ENCODE measurements at places on chromosomes 4 and X.

DNA sequence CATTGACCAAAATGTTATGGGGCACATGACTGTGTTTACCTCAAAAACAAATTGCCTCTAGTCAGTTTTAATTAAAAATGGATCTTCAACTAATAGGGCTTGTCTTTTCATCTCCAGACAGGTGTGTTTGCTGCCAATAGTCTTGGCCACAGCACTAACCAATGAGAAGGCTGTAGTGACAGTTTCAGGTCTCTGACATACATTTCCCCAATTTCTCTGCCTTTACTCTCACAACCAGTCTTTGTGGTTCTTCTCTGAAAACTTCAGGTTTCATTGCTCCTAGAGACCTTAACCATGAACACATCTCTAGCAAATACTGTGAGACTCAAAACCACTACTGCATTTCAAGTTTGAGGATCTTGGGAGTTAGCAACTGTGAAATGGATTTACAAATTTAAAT, 3.5 kb upstream of the EDNRA start:
- no peak for DNase-seq

- peak; percentile 6 for DNase-seq
Observed at GRCh38 chr4:102324730-102325129, 20.6 kb downstream of the SLC39A8 start.

DNA sequence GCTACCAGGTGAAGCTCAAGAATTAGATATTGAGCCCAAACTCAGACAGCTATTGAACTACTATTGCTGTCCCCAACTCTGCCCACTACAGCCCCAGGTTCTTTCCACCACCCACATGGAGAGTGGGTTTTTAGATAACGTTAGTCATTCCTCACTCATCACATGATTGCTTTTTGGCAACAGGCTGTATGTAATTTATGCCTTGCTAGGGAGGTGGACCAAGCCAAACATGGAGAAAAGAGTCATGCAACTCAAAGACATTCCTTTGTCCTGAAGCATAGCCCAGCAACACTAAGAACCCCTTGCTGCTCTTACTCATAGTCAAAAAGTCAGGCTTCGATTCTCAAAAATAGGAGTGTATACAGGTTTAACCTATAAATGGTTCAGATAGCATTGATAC, 275.9 kb upstream of the VCX3A start:
- DNase-seq, result peak; percentile 55

GRCh38 chr4:3514221-3514780, 17.9 kb downstream of the LRPAP1 start:
- DNase-seq, result no peak

GRCh38 chr4:159484864-159485263, 382.0 kb downstream of the RAPGEF2 start:
- no peak for DNase-seq

GRCh38 chrX:47210661-47211425, 7.6 kb upstream of the CDK16 start:
- no peak for DNase-seq

DNA sequence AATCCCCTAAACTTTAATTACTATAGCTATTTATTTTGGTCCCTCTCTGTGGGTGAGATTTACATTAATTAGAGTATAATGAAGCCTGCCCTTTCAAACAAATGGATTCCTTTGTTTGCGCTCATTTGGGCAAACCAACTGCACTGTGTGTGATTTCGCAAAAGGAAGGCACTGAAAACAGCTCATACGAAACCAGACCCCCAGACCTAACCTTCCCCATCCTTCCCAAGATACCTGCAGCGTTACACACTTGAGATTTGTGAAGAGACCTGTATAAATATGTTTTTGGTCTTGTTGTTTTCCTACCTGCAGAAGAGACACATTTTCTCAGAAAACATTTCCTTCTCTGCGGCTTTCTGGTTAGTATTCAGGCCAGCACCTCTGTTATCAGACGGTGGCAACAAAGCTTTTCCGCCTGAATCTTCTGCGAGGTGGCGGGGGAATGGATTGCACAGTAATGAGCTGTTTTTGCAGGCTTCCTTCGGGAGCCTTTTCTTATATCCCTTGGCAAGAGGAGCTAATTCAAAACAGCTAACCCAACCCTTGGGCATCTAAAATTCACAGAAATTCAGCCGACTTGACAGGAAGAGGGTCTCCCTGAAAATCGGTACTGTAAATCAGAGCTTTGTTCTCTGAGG, 47.6 kb downstream of the CBLL2 start:
- no peak for DNase-seq

DNA sequence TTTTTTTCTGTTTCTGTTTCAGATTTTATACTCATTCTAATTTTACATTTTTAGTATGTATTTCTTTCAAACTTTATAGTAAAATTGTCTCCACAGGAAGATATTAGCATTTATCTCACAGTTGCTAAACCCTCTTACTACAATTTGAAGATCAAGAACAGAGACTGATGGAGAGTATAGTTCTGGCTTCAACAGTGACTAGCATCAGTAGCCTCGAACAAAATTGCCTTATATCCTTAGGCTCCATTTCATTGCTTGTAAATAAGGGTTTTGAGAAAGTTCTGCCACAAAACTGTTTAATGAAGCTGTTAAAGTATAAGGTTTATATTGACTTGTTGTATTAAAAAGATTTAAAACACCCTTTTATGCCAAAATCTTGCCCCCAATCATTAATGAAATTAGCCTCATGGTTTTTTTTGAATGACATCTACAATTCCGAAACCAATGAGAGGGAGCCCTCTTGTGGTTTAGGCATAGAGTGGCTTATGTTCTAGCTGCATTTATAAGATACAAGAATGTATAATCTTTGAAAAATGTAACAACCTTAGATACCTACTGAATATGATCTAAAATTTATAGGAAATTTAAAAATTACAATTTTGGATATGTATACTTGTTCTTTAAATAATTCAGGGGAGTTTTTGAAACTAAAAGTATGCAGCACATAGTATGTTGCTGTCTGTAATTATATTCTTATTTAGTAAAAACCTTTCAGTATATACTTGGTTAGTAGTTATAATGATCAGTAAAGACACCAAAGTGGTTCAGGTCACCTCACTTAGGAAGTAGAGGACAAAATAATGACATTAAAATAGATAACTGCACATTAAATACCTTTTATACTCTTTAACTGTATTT, 109.8 kb upstream of the HPGD start:
- DNase-seq, result peak; percentile 53

GRCh38 chr4:76995776-76996175, 46.2 kb downstream of the SEPTIN11 start:
- DNase-seq, result no peak

- DNase-seq, result no peak
Observed at GRCh38 chr4:7045961-7046921, 3.1 kb downstream of the TADA2B start.

- peak; percentile 36 for DNase-seq
Observed at GRCh38 chr4:121950680-121951520, 960 bp downstream of the TRPC3 start.

DNA sequence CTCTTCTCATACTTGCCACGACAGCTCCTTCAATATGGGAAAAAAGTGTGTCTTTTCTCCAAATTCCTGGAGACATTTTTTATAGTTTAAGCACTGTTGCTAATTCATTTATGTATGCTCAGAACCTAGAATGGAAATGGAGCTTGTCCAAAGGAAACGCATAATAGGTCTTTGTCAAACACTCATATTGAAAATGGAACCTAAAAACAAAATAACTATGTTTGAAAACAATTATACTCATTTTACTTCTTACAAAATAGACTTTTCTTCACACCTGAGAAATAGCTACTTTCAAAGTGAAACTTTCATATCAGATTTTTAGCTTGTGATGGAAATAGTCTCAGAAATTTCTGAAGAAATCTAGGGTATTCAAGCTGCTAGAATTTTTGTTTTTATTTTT, 529.7 kb upstream of the BOD1L1 start:
- no peak for DNase-seq

GRCh38 chr4:179817317-179817716, 2375.1 kb upstream of the AGA start:
- no peak for DNase-seq

GRCh38 chrX:31168551-31168950, 96.7 kb upstream of the FTHL17 start:
- DNase-seq, result no peak

GRCh38 chr4:16817286-16817685, 81.2 kb downstream of the LDB2 start:
- DNase-seq, result no peak

GRCh38 chr4:60683973-60684372, 516.2 kb upstream of the ADGRL3 start:
- peak; percentile 93 for DNase-seq

DNA sequence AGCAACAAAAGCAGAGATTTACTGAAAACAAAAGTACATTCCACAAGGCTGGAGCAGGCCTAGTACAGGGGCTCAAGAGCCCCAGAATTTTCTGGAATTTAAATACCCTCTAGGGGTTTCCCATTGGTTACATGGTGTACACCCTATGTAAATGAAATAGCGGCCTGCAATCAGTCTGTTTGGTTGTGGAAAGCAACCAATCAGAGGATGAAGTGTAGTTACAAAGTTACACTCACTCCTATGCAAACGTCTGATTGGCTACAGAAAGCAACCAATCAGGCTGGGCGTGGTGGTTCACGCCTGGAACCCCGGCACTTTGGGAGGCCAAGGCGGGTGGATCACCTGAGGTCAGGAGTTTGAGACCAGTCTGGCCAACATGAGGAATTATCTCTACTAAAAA, 13.8 kb upstream of the TXLNG start:
- DNase-seq, result no peak

DNA sequence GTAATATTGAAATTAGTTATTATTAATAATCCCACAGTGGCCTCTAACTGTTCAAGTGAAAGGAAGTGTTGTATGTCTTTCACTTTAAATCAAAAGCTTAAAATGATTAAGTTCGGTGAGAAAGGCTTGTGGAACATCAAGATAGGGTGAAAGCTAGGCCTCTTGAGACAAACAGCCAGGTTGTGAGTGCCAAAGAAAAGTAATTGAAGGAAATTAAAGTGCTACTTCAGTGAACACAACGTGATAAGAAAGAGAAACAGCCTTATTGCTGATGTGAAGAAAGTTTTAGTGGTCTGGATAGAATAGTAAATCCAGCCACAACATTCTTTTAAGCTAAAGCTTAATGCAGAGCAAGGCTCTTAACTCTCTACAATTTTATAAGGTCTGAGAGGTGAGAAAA, 42.6 kb upstream of the IL13RA2 start:
- DNase-seq, result no peak

DNA sequence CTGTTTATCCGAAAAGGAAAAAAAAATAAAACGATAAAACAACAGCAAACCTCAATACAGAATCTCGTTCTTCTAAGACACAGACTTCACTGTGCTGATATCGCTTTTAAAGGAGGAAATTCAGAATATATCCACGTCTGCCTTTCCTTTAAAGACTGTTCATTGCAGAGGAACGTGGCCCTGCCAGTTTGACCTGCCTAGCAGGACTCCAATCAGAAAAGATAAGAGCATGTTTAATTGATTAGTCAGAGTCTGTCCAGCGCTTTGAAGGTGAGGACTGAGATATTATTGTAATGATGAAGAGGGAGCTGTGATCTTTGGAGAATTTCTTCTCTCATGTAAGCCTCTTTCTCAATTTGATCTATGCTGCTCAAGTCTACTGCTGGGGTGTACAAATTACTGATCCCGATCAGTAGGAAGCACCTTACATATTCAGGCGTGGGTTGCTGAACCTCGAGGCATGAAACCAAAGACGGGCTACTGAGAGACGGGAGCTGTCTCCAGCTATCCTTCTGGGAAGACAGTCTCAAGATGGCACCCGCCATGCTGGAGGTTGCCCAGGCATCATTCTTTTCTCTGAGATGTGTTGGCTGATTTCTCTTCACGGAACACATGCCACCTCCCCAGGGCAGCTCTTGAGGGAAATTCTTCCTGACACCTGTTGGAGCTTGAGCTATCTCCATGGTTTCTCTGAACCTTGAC, 146.1 kb downstream of the SHOX start:
- no peak for DNase-seq

DNA sequence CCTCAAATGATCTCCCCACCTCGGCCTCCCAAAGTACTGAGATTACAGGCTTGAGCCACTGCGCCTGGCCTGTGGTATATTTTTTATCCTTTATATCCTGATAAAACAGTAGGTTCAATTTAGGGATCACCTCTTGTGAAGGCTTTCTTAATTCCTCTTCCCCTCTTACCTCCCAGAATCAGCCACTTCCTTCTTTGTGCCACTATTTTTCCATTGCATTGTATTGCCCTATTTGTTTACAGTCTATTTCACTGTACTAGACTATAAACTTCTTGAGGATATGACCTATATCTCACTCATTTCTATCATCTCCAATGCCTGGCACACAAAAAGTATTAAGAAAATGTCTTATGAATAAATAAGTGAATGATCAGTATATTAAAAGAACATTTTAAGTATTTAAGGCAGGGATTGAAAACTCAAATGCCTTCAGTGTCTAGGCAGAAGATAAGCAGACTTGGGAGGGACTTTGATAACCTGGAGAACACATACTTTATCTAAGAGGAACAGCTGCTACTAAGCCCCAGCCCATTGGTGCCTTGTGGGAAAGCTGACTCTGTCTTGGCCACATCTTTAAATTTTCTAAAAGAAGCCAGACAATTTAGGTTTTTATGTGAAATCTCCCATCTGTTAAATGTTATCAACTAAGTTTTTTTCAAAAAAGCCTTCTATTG, 82.3 kb upstream of the OGT start:
- no peak for DNase-seq

DNA sequence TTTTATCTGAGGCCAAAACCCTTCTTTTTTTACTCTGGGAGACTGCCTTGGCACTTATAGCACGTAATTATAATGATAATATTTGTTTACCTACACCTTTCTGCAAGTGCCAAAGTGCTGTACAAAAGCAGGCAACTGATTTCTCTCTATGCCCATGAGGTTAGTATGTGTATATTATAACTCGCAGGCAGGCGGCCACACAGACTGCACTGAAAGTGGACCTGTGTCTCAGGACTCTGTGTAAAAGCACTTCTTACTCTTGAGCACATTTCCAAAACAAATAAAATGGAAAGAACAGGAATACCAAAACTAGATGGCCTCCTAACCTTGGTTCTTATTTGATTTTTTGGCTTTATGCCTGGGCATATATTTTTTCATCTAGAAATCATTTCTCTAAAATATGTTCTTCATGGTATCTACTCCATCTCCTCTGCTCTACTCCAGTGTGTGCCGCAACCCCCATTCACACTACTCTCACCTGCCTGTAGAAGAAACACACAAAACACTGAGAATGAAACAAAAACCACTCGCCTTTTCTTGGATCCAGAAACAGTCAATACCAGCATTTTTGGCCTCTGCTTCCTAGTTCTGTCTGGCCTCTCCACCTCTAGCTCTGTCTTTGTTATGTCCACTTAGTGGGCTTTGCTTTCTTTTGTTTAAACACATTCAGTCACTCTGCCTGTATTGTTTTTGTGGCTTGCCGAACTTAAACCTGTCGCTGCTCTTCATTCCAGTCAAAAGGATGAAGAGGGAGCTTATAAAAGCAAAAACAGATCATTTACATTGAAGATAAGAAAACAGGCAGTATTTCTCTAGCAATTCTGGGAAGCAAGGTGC, 934.5 kb upstream of the TENM3 start:
- DNase-seq, result no peak

DNA sequence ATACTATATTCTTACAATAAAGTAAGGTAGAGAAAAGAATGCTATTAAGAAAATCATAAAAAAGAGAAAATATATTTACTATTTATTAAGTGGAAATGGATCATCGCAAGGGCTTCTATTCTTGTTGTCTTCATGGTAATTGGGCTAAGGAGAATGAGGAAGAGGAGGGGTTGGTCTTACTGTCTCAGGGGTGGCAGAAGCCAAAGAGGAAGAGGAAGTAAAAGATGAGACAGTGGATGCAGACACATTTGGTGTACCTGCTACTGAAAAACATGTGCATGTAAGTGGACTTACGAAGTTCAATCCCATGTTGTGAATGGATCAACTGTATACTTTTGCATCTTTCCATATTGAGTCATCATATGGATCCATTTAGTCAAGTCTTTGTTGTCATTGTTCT, 1502.1 kb upstream of the ADGRL3 start:
- no peak for DNase-seq

Data from fibroblast of skin of right biceps (primary cell).